ENCODE measurements at places on chromosomes 2 and 18.
A peak's percentile ranks its signal among the peaks of the same experiment; 100 is the strongest.

GRCh38 chr18:49910986-49911385, 97.7 kb upstream of the ACAA2 start:
- no peak for DNase-seq

DNA sequence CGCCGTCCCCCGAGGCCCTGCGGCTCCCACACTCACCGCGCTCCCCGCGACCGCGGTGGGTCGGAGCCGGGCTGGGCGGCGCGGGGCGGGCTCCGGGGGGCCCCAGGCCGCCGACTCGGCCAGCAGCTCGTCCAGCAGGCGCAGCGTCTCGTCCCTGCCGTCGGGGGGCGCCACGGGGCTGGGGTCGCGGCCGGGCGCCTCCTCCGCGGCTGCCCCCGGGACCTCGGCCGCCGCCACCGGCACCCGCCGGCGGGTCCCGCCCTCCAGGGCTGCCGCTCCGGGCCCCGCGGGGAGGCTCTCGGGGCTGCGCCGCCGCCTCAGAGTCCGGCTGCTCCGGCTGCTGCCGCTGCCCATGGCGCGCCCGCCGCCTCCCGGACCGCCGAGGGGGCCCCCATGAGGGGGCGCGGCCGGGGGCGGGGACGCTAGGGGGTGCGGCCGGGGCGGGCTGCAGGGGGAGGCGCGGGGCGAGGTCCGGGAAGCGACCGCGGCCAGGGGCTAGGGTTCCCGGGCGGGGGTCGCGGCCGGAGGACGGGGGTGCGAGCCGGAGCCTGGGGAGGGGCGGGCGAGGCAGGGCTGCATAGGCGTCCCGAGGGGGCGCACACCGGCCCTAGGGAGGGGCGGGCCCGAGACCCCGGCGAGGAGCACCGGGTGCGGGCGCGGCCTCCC, at the start of gene CYS1:
Gene CYS1 (minus strand): TSS at position 542 of the 666 bp plus-strand sequence. CDS start 188 bp downstream, at position 354.
- peak; percentile 40 for DNase-seq

GRCh38 chr2:205772983-205773382, 90.7 kb downstream of the NRP2 start:
- no peak for DNase-seq

- DNase-seq = peak; percentile 79
These were observed 53.3 kb downstream of the ZNF236 start for GRCh38 chr18:76875390-76876325.

GRCh38 chr2:172749388-172749787, 13.7 kb downstream of the RAPGEF4 start:
- no peak for DNase-seq

GRCh38 chr2:201827621-201828020, 21.3 kb downstream of the CDK15 start:
- DNase-seq = no peak

DNA sequence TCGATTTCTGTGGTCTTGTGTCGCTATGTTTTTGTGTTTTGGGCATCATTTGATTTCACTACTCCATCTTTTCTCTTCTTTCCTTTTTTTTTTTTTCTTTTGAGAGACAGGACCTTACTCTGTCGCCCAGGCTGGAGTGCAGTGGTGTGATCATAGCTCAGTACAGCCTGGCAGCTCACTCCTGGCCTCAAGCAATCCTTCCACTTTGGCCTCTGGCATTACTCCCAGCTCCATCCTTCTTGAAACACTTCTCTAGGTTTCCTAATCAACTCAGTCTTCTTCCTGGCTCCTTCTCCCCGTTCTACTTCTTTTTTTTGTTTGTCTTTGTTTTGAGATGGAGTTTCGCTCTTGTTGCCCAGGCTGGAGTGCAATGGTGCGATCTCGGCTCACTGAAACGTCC, 26.5 kb downstream of the TCF23 start:
- no peak for DNase-seq

- DNase-seq = no peak
These were observed 495.1 kb upstream of the TCF4 start for GRCh38 chr18:56083097-56083521.

- peak; percentile 21 for DNase-seq
These were observed 268.1 kb upstream of the CXCR4 start for GRCh38 chr2:136386046-136386445.

GRCh38 chr18:58005885-58006523, 38.0 kb upstream of the NEDD4L start:
- no peak for DNase-seq

- DNase-seq = no peak
These were observed 107.0 kb downstream of the GALNT14 start for GRCh38 chr2:31031132-31031706.

DNA sequence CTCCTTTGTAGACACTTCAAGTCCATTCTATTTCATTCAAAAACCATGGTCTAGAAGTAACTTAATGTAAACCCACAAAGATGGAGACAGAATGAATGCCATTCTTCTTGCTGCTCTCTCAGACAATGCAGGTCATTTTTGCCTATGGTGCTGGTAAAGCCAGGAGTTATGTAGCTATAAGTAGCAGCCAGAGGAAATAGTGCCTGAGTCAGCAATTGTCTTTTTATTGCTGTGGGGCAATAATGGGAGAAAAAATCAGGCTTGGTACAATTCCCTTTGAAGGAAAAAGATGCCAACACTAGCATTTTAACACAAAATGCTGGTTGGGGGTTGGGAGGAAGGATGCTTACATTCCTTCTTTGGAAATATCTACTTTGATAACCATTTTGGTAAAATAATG, 43.5 kb downstream of the SCN1A start:
- no peak for DNase-seq

- no peak for DNase-seq
These were observed 11.5 kb upstream of the TRIB2 start for GRCh38 chr2:12705230-12705629.

- DNase-seq = no peak
These were observed 79.8 kb upstream of the SESTD1 start for GRCh38 chr2:179344280-179344964.

GRCh38 chr2:215084080-215084479, 54.3 kb downstream of the ABCA12 start:
- DNase-seq = no peak

DNA sequence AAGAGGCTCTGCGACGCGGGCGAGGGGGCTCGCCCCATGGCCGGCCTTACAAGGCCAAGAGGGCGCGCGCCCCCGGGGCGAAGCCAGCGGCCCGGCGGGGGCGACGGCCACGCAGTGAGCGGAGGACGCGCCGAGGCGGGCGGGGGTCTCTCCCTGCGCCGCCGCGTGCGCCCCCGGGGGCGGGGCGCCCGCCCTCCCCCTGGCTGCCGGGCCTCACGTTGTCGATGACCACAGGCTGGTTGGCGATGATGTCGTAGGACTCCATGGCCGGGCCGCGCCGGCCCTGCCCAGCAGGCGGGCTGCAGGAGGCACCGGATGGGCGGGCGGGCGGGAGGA, 250 bp downstream of the ACTR1B start:
- DNase-seq = no peak

DNA sequence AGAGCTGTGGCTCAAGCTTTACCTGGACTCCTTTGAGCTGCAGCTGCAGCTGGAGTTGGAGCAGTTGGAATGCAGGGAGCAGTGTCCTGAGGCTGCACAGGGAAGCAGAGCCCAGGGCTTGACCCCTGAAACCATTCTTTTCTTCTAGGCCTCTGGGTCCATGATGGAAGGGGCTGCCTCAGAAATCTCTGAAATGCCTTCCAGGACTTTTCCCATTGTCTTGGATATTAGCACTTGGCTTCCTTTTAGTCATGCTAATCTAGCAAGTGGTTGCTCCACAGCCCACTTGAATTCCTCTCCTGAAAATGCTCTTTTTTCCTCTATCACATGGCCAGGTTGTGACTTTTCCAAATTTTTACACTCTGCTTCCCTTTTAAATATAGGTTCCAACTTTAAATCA, 108.6 kb upstream of the RNF152 start:
- no peak for DNase-seq

DNA sequence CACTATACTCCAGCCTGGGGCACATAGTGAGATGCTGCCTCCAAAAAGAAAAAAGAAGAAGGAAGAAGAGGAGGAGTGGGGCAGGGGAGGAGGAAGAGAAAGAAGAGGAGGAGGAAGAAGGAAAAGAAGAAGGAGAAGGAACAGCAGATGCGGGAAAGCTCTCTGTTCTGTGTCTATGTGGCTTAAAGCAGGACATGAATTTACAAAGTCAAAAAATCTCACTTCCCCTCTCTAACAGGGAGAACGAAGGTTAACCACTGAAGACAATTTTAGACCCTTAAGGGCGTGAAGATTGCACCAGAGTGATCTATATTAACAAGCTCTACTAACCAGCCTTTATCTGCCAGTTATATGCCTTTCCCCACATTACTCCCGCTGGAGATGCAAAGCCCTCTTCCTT, 258.9 kb downstream of the METTL4 start:
- DNase-seq = no peak
